ENCODE measurements at places on chromosomes 7 and 10.
A peak's percentile ranks its signal among the peaks of the same experiment; 100 is the strongest.

- DNase-seq: no peak
Observed at GRCh38 chr10:66535439-66535838, 390.4 kb upstream of the LRRTM3 start.

- no peak for DNase-seq
Observed at GRCh38 chr10:69810097-69810496, 8.4 kb downstream of the COL13A1 start.

DNA sequence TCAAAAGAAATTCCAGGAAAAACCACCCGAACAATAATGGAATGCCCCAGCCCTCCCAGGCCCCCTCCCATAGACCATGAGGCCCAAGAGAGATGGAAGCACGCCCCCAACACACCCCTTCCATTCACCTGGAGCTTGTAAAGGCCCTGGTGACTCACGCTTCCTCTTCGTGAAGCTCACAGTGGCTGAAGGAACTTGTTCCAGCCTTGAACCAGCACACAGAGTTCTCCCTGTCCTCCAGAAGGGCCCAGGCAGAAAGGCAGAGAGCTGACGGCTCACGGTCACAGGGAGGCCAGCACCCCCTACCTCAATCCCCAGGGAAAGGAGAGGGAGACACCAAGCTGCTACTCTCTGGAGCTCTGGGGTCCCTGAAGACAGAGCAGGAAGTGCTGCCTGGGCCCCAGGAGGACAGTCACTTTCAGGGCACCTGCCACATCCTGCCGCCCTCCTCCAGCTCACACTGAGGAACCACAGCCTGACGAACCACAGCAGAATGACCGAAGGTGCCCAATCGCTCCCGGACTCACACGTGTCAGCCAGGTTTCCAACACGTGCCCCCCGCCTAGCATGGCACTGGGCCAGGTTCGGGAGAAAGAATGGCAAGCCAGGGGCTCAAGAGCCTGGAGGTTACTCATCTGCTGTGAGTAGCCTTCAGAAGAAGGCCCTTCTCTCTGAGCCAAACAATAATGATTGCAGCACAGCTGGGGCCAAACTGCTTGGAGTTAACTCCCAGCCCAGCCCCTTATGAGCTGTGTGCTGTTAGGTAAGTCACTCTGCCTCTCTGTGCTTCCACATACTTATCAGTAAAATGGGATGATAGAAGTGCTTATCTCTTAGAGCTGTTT lies 52.8 kb downstream of the DLG5 start:
- DNase-seq: no peak

DNA sequence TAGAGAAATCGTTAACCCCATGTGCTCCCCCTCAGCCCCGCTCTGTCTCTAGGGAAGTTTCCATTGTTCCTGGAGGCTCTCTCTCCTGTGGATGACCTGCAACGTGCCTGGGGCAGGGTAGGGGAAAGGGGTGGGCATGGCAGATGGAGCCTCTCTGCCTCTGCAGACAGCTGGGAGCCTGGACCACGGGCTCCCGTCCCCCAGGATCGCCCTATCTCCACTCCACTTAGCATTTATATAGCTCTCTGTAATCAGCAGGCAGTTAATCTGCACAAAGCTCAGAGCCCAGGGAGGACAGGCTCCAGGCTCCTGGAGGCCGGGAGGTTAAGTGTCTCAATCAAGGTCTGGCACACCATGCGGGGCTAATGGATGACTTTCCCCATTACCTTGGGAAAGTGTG lies 369.7 kb downstream of the PLXNA4 start:
- DNase-seq: no peak

GRCh38 chr7:19775578-19775977 lies 2.2 kb upstream of the TMEM196 start:
- DNase-seq: no peak

GRCh38 chr7:100894860-100895700 lies 608 bp downstream of the ACHE start:
- DNase-seq: peak; percentile 61

DNA sequence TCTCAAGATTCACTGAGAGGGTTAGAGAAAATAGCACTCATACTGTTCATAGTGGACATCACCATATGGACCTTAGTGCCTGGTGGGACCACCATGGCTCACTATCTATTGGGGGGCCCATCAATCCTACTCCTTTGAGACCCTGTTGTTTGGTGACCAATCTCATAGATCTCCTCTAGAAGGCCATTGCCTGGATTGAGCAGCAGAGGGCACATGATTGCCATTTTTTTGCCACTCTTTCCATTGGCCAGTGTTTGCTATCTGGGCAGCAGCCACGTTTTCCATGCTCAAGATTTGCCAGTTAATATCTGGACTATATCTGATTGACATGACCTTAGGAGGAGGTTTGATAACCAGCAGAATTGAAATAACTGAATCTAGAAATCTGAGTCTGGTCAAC lies 244.5 kb downstream of the ITGB1 start:
- no peak for DNase-seq

GRCh38 chr7:114789871-114790311 lies 132.0 kb upstream of the MDFIC start:
- DNase-seq: no peak
